BE2C (cell line): ENCODE measurements at places on chromosomes 1 and 21.

GRCh38 chr1:24022581-24023361, 42.6 kb upstream of the SRSF10 start:
- no peak for DNase-seq

GRCh38 chr1:219808790-219809189, 119.6 kb downstream of the SLC30A10 start:
- no peak for DNase-seq

DNA sequence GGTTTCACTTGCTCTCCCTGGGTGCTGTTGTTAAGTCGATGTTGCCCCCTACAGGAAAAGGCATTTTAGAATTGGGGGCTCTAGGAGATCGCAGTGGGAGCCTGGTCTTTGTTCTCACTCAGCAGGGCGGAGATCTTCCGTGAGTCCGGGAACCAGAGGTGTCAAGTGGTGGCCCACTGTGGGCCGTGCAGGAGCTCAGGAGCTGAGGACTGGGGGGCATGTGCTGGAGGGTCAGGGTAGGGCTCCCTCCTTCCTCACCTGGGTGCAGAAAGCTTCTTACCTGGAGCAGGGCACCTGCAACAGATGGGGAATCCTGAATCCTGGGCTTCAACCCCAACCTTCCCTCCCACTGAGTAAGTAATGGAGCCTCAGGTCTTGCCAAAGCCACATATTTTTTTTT, 392.7 kb downstream of the NPHP4 start:
- no peak for DNase-seq

DNA sequence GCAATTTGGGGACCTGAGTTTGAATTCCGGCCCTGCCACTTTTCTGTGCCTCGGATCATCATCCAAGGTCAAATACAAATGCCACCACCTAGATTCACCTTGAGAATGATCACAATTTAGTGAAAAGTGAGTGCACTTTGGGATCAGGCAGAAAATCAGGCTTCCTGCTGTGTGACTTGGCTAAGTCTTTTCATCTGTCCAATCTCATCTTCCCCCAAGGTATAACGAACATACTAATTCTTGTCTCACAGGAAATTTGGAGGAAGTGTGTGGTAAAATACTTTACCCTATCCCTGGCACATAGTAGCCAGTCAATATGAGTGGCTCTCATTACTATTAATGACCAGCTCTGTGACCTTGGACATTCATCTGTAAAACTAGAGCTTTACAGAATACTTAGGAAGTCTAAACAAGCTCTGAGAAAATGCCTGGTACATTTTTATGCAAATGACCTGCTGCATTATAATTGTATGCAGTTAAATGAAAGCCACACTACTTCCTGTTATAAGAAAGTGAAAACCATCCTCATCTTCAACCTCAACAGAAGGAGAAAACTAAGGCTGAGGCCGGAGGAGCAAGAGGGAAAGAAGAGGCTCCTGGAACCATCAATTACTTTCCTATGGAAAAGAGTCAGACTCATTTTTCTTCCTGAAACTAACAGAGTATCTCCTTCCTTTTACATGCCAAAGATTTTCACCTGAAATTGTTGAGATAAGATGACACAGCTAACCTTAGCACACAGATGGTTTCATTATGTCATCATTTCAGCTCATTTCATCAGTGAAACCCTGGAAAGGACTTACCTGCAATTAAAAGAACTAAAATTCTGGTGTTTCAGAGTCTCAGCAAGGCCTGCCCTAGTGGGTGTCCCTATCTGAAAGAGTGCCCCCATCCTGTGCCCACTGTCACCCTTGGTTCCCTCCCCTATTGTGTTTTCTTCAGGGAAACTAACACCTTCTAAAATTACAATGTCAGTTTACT, 32.6 kb upstream of the RGS8 start:
- DNase-seq = no peak

DNA sequence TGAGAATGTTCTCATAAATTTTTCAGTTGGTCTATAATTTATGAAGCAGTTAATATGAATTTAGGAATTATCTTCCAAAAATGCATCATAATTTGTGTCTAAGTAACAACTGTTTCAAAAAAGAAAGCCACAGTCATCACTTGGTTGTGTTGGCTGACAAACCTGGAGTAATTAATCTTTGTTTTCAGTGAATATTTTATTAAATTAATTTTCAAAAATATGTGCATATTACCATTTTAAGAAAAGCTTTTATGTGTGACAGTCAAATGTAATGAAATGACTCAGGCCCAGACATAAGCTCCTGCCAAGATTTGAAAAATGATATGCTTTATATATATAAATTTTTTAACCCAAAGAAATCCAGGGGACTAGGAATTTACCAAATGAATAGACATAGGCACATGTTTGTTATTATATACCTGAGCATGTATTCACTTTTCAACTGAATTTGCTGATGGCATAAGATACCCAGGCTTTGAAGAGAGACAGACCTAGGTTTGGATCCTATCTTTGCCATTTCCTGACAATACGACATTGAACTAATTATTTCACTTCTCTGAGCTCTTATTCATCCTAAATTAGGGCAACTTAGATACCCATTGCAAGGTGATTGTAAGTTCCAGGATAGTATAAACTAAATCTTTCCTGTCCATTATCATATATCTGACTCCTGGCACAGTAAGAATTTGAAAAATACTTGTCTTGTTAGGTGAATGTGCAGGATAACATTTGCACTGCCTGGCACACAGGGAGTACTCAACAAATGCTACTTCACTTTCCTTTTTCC, 729.5 kb upstream of the ADGRL2 start:
- DNase-seq = no peak

GRCh38 chr1:164638492-164639202, 79.7 kb downstream of the PBX1 start:
- DNase-seq = no peak

GRCh38 chr1:159943908-159944622, 1.3 kb downstream of the IGSF9 start:
- no peak for DNase-seq

DNA sequence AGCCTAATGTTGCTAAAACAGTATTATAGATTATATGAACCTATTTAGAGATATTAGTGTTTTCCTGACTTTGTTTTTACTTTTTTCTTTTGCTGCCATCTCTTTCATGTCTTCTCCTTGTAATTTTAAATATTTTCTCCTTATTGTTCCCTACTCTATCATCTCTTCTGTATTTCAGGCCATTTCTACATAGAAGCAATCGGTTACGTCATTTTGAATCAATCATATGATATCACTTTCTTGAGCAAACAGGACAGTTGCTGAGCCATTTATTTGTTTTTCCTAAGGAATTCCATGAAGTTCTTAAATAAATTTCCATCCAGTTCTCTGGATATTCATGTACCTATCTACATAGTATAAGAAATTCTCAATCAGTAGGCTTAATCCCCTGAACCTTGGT, 287.2 kb downstream of the NUF2 start:
- no peak for DNase-seq
